ENCODE measurements at places on chromosomes 7 and 10.

DNA sequence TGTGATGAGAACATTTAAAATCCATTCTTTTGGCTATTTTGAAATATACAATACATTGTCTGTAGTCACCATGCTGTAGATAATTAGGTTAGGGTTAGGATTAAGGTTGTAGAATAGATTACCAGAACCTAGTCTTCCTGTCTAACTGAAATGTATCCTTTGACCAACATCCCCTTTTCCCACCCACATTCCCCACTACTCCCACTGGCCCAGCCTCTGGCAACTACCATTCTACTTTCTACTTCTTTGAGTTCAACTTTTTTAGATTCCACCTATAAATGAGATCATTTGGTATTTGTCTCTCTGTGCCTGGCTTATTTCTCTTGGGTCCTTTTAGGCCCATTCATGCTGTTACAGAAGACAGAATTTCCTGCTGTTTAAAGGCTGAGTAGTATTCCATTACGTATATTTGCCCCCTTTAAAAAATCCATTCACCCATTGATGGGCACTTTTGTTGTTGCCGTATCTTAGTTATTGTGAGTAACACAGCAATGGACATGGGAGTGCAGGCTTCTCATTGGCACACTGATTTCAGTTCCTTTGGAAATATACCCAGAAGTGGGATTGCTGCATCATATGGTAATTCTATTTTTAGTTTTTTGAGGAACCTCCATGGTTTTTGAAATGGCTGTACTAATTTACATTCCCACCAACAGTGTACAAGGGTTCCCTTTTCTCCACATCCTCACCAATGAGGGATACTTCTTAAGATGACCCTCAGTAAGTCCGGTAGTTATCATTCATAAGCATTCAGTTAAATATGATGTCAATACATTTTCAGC, 104.0 kb downstream of the RALA start:
- DNase-seq: no peak

DNA sequence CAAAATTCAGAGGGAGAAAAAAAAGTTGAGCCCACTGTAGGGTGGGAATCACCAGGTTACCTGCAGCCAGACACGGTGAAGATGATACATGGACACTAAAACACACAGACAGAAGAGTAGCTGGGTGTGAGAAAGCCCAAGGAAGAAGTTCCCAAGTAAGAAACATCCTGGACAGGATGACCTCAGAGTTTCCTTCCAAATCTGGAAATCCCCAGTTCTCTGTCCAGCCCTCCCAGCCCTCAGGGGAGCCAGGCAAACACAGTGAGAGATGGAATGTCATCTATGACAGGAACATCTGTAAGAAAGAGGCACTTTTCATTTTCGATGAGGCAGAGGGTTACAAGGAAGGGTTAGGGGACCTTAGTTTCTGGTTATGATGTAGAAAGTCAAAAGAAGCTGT, 125.1 kb upstream of the LYZL1 start:
- DNase-seq: no peak

GRCh38 chr7:87810130-87810529, 66.0 kb downstream of the SLC25A40 start:
- DNase-seq: no peak

- no peak for DNase-seq
Observed at GRCh38 chr10:131921184-131921583, 20.4 kb downstream of the PPP2R2D start.

DNA sequence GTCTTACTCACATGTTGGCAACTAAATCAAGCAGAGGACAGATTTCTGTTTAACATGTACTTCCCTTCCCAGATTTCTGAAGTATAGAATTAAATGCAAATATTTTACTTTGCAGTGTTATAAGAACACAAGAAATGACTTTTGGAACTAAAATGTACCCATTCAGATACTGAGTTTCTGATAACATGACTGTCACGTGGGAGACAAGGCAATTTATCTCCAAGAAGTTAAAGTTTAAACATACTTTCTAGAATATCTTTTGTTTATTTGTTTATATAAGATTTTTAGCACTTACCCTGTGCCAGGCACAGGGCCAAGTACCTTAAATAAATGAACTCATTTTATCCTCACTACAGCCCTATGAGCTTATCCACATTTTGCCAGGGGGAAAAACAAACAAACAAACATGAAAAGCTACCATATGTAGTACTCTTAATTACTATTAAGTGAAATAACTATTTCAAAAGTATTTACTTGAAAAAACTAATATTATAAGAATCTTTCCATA, 807.1 kb upstream of the KCND2 start:
- no peak for DNase-seq

DNA sequence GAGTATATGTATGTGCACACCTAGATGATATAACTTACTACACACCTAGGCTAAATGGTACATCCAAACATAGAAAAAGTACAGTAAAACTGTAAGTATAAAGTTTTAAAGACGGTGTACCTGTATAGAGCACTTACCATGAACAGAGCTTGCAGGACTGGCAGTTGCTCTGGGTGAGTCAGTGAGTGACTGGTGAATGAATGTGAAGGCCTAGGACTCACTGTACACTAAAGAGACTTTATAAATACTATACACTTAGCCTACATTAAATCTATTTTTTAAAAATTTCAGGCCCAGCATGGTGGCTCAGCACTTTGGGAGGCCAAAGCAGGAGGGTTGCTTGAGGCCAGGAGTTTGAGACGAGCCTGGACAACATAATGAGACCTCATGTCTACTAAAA, 195.3 kb downstream of the FZD1 start:
- DNase-seq: no peak

DNA sequence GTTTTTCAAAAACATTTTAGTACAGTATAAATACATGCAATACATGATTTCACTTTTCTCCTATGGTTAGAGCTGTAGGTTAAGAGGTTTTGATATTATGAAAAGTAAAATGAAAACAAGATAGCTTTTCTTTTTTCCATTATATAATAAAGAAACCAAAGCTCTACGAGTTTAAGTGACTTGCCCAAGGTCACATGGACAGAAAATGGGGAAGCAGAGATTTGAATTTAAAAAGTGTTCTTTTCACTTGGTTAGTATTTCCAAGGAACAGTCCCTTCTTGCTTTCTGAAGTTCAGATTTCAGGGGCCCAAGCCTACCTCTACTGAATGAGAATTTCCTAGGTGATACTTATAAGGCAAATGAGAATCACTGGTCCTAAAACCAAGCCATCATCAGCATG, 13.2 kb upstream of the MAP3K8 start:
- DNase-seq: no peak
